ENCODE measurements at places on chromosomes 6 and 20.
A peak's percentile ranks its signal among the peaks of the same experiment; 100 is the strongest.

- no peak for DNase-seq
Measured at GRCh38 chr6:15981956-15982355, 146.9 kb upstream of the MYLIP start.

- no peak for DNase-seq
Measured at GRCh38 chr20:24691901-24692351, 222.5 kb downstream of the SYNDIG1 start.

- DNase-seq = no peak
Measured at GRCh38 chr6:169156108-169156792, 97.4 kb downstream of the THBS2 start.

- no peak for DNase-seq
Measured at GRCh38 chr6:162385980-162386379, 341.6 kb downstream of the PRKN start.

- no peak for DNase-seq
Measured at GRCh38 chr6:122564230-122564629, 46.0 kb upstream of the PKIB start.

DNA sequence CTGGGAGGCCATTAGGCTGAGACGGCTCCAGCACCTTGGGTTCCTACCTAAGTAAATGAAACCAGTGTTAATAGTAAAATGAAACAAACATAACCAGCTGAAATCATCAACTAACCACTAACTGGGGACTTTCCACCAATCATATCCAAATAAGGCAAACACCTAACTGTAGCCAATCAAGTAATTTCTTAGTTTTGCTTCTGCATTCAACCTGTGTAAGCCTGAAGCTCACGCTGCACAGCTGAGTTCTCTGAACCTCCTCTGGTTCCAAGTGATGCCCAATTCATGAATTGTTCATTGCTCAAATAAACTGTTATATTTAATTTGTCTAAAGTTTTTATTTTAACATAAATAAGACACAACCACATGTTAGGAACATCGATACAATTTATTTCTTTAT lies 22.5 kb downstream of the KLHL32 start:
- no peak for DNase-seq

GRCh38 chr6:14804785-14805210 lies 441.1 kb upstream of the JARID2 start:
- peak; percentile 56 for DNase-seq

- no peak for DNase-seq
Measured at GRCh38 chr20:24139846-24140245, 151.3 kb upstream of the GGTLC1 start.

DNA sequence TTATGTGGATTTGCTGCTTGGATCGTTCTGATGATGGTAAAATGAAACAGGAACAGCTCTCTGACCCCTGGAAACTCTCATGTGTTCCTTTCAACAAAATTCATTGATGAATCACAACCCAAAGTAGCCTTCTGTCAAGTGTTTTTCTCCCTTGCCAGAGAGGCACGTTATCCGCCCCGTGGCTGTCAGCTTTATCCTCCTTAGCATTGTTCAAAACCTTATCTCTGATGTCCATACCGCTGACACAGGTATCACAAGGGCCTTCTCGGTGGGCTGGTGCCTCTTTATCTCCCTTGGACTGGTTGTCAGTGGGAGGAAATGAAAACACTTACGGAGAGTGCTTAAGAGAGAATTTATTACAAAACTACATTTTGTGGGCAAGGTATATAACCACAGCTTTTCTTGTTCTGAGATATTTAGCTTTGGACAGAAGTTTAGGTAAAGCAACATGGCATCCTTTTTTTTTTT lies 84.9 kb downstream of the TIAM2 start:
- no peak for DNase-seq

DNA sequence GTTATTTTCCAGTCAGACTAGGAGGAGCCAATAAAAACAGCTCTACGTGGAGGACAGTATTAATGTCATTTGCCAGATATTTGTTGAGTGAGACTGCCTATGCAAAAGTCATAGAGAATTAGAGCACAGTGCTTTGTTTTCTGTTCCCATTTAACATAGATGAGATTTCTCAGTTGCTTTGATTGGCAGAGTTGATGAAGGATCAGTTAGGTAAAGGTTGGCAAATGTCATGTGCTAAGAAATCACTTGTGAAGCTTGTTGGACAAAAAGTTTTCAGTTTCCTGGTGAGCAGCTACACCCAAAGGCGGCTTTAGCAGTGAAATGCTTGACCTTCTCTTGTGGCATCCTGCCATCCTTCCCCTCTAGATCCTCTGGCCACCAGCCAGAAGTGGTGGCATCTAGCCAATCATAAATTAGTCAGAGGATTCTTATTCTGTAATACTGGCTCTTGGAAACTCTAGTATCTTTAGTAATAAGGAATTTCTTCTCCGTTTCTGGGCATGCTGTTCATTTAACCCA lies 37.0 kb downstream of the BCKDHB start:
- peak; percentile 34 for DNase-seq

GRCh38 chr6:228881-229651 lies 63.2 kb upstream of the DUSP22 start:
- no peak for DNase-seq

GRCh38 chr6:4264601-4265000 lies 129.2 kb upstream of the ECI2 start:
- DNase-seq = no peak

- peak; percentile 28 for DNase-seq
Measured at GRCh38 chr6:168035098-168035660, 37.7 kb downstream of the KIF25 start.

DNA sequence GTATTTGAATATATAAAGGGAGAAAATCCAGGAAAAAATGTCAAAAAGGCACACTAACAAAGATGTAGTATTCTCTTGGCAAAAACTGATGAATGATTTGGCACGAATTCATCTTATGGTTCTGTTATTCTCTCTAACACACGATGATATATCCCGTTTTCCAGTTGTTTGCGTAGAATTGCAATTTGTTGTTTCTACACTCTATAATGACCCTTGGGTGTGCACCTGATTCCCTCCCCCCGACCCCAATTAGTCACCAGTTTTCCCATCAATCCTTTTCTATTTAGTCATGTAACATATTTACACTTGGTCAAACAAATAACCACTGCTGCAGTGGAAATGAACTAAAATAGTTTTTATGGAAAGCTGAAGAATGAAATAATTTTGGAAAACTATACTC lies 1.5 kb upstream of the ARID1B start:
- no peak for DNase-seq

DNA sequence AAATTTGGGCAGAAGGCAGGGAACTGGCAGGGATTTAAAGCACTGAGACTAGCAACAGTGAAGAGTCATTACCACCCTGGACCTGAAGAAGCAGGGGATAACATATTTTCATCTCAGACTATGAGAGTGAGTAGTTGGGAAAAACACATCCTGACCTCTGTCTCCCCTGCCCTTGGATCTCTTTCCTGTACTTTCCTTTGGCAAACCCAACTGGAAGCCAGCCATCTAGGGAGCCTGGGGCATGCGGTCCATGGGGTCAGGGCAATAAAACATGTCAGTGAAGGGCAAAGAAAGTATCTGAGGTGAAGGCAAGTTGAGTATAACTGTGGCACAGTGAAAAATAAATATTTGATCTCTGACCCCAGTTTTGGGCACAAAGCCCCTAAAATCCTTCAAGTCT lies 698.2 kb downstream of the DOK5 start:
- no peak for DNase-seq

DNA sequence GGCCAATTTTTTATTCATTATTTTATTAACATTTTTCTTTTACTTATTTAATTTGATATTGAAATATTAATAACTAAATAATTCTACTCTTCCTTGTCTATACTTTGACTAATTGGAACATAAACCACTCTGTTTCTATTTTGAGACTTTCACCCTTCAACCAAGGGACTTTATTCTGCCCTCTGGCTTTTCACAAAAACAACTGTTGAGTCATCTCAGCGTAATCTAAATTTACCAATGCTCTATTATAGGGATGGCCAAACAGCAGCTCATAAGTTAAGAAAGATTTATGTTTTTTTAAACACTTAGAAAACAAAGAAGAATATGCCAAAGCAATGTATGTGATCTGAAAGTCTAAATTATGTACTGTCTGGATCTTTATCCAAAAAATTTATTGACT lies 46.7 kb downstream of the DOP1A start:
- DNase-seq = no peak

- no peak for DNase-seq
Measured at GRCh38 chr20:50409495-50409894, 100.7 kb upstream of the PTPN1 start.

DNA sequence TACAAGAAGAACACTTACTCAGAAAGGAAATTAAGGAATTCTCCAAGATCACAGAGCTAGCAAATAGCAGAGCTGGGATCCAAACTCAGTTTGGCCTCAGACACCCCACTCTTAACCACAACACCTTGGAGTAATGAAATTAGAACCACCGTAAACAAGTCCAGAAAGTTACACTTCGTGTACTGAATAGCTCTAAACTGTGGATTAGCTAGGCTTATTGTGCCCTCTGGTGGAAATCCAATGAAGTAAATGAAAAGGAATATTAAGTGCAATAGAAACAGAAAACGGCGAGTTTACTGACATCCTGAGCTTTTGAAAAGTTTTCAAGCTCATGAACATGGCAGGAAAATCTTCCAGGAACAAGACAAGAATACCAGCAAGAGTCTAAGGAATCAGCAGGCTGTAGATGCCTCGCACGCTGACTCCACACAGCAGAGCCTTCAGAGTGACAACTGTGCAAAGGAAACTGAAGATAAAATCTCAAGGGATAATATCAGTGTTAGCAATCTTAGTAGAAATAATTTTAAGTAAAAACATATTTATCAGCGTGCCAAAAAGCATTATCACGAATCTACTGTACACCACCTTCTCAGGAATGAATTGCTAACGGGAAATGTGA lies 34.6 kb downstream of the FBXO5 start:
- DNase-seq = peak; percentile 80
